Urinary bladder (tissue), 4 donors: ENCODE measurements at places on chromosomes 16 and 17.

DNA sequence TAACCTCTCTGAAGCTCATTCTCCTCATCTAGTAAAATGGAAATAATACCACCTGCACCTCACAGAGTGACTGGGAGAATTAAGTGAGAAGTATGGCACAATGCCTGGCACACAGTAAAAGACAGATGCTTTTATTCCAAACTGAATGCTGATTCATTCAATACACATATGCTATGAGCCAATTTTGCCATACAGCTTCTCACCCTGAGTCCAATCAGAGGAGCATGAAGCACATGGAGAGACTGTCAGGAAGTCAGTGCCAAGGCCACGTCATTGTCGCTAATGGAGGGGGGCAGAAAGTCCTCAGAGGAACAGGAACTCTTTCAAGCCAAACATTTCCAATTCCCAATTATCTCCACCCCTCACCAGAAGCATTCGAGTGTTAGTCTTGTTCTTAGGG, 11.6 kb downstream of the MKS1 start:
- no peak for DNase-seq

- DNase-seq: no peak
Measured at GRCh38 chr17:73393962-73394361, 82.2 kb upstream of the CDC42EP4 start.

- no peak for DNase-seq
Measured at GRCh38 chr17:51730303-51731050, 428.0 kb downstream of the CA10 start.

DNA sequence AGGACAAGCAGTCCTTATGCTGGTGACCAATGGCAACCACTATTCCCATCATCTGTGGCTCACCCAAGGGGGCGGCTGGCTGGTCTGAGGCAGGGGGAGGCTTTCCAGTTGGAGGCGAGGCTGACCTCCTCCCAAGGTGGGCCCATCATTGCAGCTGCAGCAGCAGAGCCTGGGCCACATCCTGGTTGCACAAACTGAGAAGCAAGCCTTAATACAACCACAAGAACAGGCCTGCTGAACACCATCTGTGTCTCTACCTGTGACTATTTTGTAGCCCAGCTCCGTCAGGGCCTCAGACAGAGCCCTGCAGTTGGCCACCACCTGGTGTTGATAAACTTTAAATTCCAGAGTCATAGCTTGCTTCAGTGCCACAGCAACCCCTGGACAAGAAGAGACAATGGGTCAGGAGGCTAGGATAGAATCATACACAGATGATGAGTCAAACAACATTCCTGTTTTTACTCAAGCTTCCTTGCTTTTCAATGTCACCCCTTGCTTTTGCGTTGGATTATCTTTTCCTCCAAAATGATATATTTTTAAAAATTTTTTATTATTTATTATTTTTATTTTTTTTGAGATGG, 17.9 kb downstream of the SMCR8 start:
- no peak for DNase-seq

DNA sequence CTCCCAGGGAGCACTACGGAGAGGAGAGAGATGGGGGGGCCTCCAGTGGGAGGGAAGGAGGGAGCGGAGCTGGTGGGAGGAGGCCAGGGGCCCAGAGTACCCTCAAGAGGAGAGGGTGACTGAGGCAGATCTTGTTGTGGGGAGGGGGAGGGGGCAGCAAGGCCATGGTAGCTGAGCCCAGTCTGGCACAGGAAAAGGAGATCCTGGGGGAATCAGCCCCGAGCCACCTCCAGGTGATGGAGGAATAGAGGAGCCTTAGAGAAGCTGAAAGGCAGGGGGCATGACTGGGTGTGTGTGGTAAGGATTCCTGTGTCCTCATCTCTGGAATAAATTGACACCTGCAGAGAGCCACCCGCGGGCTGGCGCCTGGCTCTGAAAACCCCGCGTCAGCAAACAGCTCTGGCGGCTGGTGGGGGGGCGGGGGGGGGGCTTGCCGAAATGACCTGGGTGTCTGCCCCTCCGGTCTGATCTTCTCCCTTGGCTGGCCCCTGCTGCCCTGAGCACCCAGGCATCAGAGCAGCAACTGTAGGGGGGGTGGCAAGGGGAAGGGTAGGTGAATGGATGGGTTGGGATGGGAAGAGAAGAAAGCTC, 1.3 kb upstream of the NLGN2 start:
- no peak for DNase-seq

DNA sequence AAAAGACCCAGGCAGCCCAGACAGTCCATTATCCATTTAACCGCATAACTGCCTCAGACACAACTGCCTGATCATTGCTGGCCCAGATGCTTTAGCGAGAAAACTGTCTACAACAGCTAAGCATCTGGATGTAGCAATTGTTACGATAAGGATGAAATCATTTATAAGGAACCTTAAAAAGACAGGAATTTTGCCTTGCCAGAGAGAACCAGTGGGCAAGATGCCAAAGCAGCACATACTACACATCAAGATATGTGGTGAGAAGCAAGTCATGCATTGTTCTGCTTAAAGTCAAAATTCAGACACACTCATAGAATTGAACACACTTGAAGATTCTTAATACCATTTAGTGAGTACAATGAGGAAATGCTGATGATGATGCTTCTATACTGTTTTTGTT, 1525.3 kb downstream of the CDH8 start:
- DNase-seq: no peak

DNA sequence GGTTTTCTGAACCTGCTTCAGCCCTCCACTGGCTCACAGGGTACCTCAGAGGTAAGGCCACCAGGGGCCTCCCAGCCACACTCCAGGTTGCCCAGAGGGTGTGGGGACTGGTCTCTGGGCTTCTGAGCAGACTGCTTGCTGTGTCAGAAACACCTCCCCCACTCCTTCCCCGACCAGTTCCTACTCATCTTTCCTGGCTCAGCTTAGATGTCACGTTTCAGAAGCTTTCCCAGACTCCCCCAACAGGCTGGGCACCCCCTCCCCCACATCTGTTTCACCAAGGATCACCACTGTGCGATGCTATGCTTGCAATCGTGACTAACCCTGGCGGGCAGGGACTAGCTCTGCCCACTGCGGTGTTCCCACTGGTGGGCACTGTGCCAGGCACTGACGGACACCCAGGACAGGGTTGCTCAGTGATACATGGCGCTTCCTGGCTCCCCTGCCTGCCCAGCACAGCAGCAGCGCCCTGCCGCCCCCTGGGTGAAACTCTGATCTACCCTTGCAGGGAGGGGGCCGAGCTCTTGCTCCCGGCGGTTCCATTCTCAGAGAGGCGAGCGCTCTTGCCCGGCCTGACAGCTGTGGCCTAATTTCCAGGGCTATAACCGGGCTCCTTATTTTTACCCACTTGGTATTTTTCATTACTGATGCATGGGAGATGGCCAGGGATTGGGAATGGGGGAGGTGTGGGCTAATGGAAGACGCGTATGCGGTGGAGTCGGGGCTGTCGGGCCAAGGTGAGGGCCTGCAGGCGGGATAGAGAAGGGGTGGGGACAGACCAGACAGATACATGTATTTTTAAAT, 29.4 kb upstream of the MTSS2 start:
- no peak for DNase-seq

- DNase-seq: peak; percentile 87
Measured at GRCh38 chr17:859061-859823, 77.1 kb downstream of the MRM3 start.

DNA sequence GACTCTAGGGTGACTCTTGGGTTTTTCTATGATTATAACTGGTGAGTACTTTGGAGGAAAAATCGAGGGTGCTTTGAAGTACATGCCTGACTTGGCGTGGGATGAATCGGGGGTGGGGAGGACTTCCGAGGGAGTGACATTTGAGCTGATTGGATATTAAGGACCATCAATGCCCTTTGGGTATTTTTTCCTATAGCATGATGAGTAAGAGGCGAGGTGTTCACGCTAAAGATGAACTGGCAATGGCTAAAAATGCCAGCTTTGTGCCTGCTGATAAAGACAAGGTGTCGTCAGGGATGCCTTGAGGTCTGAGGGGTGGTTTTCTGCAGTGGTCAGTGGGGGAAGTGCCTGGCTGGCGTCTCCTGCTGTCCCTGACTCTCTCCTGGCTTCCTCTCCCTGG, 25.3 kb downstream of the USP43 start:
- DNase-seq: no peak

- no peak for DNase-seq
Measured at GRCh38 chr16:7390974-7391373, 58.3 kb downstream of the RBFOX1 start.

DNA sequence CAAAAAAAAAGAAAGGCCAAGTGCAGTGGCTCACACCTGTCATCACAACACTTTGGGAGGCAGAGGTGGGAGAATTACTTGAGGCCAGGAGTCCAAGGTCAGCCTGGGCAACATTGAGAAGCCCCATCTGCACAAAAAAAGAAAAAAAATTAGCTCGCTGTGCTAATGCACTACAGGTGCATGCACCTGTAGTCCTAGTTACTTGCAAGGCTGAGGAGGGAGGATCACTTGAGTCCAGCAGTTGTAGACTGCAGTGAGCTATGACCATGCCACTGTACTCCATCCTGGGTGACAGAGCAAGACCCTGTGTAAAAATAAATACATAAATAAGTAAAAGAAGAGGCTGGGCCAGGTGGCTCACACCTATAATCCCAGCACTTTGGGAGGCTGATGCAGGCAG, 39.7 kb downstream of the DCAKD start:
- DNase-seq: no peak

DNA sequence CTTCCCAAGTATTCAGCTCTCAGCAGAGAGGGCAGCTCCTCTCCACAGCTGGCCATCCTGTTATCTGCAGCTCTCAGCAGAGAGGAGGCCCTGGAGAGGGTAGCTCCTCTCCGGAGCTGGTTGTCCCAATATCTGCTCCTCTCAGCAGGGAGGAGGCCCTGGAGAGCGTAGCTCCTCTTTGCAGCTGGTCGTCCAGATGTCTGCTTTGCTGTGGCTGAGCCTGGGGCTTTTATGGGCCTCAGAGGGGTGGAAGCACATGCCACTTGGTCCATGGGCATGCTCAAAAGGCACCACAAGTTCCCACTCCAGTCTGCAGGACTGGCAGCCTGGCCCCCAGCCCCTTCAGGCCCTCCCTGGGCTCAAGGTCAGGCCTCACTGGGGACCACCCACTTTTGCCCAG, 314.3 kb downstream of the KCNJ2 start:
- DNase-seq: no peak

DNA sequence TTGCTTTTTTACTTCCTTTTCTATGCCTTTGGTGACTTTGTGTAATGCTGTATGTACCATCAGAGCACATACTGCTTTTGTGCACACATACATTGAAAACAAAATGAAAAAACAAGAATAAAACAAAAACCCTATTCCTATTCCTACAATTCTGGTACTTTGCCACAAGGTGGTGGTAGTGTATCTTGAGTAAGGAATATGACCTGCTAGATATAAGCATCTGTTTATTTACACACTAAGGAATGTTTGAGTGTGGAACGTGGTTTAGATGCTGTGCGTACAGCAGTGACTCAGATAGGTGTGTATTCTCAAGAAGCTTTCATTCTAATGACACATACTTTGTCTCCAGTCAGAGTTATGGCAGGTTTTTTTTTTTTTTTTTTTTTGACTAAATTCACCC, 606.2 kb downstream of the WWOX start:
- DNase-seq: no peak

GRCh38 chr17:78875363-78876093, 27.5 kb downstream of the CEP295NL start:
- DNase-seq: no peak

- DNase-seq: no peak
Measured at GRCh38 chr16:18834864-18835263, 33.5 kb upstream of the ARL6IP1 start.

DNA sequence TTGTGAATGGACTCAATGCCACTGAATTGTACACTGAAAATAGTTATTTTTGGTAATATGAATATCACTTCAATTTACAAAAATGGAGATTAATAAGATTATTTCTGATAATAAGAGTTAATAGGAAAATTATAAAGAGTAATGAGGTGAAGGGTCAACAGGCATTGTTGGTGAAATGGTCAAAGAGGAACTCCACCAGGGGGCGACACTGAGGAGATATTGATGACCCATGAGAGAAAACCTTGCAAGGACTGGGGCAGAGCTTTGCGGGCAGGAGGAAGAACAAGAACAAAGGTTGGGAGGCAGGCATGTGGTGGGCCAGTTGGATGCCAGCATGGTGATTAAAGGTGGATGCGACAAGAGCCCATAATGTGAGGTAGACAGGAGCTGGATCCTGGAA, 74.0 kb upstream of the XYLT1 start:
- no peak for DNase-seq

GRCh38 chr17:47797797-47798196, 23.8 kb downstream of the OSBPL7 start:
- DNase-seq: no peak

GRCh38 chr17:82802075-82802780, 37.6 kb downstream of the ZNF750 start:
- DNase-seq: no peak

- DNase-seq: no peak
Measured at GRCh38 chr16:21568502-21569189, 30.7 kb upstream of the METTL9 start.

DNA sequence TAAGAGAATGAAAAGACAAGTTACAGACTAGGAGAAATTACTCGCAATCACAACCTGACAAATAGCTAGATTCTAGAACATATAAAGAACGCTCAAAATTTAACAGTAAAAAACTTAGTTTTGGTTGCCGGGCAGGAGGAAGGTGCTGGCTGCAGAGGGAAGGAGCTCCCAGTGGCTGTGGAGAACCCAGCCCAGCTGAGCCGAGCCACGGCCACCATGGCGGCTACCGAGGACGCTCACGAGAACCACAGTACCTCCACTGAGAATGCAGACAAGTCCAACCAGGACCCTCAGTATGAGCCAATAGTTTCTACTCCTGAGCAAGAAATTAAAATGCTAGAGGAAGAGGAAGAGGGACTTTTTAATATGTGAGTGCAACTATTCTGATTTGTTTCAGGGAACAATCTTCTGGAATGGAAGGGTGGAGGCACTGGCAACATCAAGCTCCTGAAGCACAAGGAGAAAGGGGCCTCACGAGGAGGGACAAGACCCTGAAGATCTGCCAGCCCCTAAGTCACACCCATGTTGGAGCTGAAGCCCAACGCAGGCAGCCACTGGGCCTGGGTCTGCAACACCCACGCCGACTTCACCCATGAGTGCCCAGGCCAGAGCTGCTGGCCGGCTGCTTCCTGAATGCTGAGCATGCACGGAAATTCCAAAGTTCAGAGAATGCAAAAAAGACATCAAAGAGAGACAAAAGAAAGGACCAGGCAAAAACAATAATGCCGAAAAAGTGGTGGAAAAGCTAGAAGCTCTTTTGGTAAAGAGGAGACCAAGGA, 55.0 kb downstream of the DNAH17 start:
- DNase-seq: no peak

DNA sequence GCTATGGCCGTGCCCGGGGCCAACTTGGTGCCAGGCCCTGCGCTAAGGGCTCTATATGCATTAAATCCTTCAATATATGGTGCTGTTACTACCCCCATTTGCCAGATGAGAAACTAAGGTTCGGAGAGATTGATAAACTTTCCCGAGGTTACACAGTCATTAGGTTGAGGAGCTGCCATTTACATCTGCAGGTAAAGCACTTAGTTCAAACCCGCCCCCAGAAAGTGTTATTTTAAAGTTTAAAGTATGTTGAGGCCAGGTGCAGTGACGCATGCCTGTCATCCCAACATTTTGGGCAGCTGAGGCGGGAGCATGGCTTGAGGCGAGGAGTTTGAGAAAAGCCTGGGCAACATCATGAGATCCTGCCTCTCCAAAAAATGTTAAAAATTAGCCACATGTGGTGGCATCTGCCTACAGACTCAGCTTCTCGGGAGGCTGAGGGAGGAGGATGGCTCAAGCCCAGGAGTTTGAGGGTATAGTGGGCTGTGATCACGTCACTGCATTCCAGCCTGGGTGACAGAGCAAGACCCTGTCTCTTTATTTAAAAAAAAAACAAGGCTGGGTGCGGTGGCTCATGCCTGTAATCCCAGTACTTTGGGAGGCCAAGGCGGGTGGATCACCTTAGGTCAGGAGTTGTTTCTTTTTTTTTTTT, 264.7 kb downstream of the PARN start:
- DNase-seq: no peak

- DNase-seq: peak; percentile 8
Measured at GRCh38 chr16:48971571-48972077, 310.0 kb downstream of the CBLN1 start.
